Right renal pelvis (tissue), 4 donors: ENCODE measurements at places on chromosomes 16 and 17.

- no peak for DNase-seq
Measured at GRCh38 chr17:9414471-9414870, 161.1 kb downstream of the STX8 start.

GRCh38 chr16:81647527-81647926 lies 131.6 kb upstream of the PLCG2 start:
- no peak for DNase-seq

GRCh38 chr17:15412606-15413005 lies 54.8 kb downstream of the CDRT4 start:
- DNase-seq, result no peak

DNA sequence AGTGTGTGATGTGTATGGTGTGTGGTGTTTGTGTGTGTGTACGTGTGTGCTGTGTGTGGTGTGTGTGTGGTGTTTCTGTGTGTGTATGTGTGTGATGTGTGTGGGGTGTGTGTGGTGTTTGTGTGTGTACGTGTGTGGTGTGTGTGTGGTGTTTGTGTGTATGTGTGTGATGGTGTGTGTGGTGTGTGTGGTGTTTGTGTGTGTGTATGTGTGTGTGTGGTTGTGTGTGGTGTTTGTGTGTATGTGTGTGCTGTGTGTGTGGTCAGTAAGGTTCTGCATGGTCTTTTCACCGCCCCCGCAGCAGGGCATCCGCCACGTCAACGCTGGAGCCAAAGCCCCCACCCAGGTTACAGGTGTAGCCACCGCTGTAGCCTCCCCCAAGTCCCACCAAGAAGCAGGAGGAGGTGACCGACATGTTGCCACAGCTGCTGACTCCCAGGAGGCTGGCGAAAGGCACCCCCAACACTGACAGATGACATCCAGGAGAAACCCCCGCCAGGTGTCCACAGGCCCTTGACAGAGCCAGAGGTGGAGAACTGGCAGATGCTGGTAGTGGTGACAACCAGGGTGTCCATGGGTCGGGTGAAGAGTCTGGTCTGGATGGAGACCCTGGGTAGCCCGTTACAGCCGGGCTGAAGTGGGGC lies 9.3 kb upstream of the KRT17 start:
- DNase-seq, result no peak

GRCh38 chr17:60249290-60249826 lies 99.6 kb downstream of the CA4 start:
- DNase-seq, result no peak

- DNase-seq, result peak; percentile 40
Measured at GRCh38 chr17:73998653-73999645, 204.5 kb upstream of the RPL38 start.

DNA sequence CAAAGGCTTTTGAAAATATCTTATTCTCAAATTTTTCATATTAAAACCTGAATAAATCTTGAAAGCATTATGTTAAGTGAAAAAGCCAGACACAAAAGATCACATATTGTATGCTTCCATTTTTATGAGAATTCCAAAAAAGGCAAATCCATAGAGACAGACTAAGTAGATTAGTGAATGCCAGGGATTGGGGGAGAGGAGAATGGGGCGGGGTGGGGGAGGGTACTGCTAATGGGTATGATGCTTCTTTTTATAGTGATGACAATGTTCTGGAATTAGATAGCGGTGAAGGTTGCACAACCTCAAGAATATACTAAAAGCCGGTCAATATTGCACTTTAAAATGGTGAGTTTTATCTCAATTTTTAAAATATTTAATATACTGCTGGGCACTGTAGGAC lies 44.0 kb downstream of the XPO6 start:
- DNase-seq, result no peak

- no peak for DNase-seq
Measured at GRCh38 chr17:77453613-77454241, 313.0 kb downstream of the SEC14L1 start.

DNA sequence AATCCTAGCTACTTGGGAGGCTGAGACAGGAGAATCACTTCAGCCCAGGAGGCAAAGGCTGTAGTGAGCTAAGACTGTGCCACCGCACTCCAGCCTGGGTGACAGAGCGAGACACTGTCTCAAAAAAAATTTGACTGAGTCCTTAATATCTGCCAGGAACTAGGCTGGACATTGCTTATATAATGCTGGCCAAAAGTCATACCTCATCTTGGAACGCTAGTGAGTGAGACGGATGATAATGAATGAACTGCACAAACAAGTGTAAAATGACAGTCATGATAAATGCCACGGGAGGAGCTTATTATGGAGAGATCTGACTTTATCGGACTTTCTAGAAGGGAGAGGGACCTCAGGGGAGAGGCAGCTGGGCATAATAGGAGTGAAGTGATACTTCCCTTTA lies 327.6 kb downstream of the SHISA9 start:
- DNase-seq, result no peak

GRCh38 chr16:28846933-28847273 lies 755 bp upstream of the TUFM start:
- DNase-seq, result no peak

- no peak for DNase-seq
Measured at GRCh38 chr17:80441598-80442322, 26.8 kb downstream of the ENDOV start.
